Activated CD4-positive, CD25-positive, alpha-beta regulatory T cell treated with anti-CD3 and anti-CD28 coated beads, Interleukin-2, amount 50 U/mL, for 72 hours (primary cell): ENCODE measurements at places on chromosomes 13 and 19.

- DNase-seq = no peak
These were observed 11.2 kb upstream of the ZNF358 start for GRCh38 chr19:7504684-7505083.

GRCh38 chr19:16619457-16619856 lies 8.5 kb downstream of the MED26 start:
- DNase-seq = no peak

GRCh38 chr19:41784312-41784711 lies 12.1 kb upstream of the CEACAM3 start:
- no peak for DNase-seq

GRCh38 chr19:1287354-1288225 lies 1.9 kb downstream of the EFNA2 start:
- no peak for DNase-seq

- DNase-seq = no peak
These were observed 11.8 kb downstream of the TGFB1 start for GRCh38 chr19:41341669-41342490.
